ENCODE measurements at places on chromosomes 16 and 17.
A peak's percentile ranks its signal among the peaks of the same experiment; 100 is the strongest.

GRCh38 chr16:84478172-84478947 is 26.1 kb downstream of the MEAK7 start:
- DNase-seq = no peak

DNA sequence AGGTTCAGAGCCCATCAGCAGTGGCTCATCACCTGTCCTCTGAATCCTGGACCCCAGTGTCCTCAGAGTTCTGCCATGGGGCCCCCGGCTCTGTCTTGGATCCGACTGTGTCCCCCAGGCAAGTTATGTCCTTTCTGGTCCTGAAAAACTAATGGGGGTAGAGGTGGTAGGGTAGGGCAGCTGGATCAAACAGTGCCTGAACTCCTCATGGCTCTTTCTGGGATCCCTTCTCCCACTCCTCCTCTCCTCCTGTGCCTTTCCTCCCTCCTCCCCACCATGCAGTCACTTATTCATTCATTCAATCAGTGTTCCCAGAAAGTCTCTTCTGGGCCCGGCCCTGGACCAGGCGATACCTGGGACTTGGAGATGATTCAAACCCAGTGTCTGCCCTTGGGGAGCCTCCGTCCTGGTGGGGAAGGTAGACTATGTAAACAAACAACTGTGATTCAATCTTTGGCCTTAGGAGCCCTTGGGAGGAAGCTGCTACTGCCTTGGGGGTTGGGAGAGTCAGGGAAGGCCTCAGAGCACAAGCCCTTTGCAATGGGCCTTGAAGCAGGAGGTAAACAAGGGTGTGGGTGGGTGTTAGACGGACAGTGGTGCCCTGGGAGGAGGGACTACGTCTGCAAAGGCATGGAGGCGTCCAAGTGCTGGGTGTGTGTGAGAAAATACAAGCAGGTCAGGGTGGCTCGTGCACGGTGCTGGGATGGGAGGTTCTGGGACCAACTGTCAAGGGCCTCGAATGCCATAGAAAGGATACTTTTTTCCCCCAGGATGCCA is 6.4 kb upstream of the FAM83G start:
- no peak for DNase-seq

GRCh38 chr16:396605-397004 is 394 bp upstream of the NME4 start:
- DNase-seq = no peak

DNA sequence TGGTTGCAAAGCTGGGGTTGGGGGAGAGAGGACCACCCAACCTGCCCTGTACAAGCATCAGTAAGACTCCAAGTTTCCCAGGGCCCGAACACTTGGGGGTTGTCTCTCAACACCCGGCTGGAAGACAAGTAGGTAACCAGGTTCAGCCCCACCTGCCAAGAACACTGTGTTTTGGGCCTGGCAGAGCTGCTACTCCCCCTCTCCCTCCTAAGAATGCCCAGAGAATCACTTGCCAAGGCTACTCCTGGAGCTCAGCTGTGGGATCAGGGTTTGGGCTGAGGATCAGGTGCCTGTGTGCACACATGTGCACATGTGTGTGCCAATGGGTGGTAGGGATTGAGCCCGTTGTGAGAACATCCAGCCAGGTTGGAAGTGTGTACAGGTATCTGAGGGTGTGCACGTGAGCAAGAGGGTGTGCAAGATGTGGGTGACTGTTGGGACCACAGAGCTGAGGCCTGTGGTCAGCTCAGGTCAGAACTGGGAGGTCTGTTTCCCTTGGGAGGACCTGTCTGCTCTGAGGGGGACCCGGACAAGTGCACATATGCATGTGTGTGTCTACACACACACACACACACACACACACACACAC is 2.3 kb downstream of the HSD11B2 start:
- DNase-seq = no peak

GRCh38 chr16:30041841-30042240 is 10.8 kb upstream of the TLCD3B start:
- DNase-seq = peak; percentile 49

GRCh38 chr17:72171703-72172667 is 51.2 kb downstream of the SOX9 start:
- DNase-seq = no peak

DNA sequence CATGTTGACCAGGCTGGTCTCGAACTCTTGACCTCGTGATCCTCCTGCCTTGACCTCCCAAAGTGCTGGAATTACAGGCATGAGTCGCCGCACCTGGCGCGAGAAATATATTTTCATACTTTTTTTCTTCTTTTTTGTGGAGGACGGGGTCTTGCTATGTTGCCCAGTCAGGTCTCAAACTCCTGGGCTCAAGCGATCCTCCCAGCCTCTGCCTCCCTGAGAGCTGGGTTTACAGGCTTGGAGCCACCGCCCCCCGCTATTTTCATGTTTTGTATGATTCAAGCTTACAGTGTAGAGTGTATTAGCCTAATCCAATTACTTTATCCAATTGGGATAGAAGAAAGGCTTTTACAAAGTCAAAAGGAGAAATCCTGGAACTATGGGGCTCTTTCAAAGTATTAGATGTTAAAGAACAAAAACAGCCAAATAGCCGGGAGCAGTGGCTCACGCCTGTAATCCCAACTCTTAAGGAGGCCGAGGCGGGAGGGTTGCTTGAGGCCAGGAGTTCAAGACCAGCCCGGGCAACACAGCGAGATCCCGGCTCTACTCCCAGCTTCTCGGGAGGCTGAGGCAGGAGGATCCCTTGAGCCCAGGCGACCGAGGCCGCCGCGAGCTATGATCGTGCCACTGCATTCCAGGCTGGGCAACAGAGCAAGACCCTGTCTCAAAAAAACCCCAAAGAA is 1.4 kb upstream of the MAP1LC3B start:
- no peak for DNase-seq

GRCh38 chr16:3569851-3570250 is 7.4 kb downstream of the NLRC3 start:
- DNase-seq = no peak

DNA sequence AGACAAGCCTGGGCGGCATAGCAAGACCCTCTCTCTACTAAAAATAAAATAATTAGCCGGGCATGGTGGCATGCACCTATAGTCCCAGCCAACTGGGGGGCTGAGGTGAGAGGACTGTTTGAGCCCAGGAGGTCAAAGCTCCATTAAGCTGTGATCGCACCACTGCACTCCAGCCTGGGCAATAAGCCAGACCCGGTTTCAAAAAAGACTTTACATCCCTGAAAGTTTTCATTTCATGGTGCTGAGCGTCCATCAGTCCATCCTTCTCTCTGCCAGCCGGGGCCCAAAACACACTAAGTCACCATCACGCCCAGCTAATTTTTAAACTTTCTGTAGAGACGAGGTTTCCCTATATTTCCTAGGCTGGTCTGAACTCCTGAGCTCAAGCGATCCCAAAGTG is 10.6 kb downstream of the RAB40B start:
- no peak for DNase-seq

DNA sequence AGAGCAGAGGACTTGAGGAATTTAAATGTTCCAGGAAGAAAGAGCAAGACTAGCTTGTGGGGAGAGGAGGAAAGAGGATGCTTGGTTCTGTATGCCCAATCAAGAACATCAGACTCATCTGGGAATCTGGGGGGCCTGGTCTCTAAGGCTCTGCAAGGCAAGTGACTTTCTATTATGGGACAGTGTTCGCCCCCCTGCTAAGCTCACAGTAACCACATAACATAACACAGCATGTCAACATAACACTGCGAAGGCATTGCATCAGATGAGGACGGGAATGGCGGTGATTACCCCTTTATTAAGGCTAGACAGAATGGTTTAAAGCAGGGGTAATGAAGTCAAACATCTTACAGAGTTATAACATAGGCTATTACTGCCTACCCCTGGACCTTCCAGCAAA is 176.6 kb upstream of the IRX6 start:
- DNase-seq = no peak

DNA sequence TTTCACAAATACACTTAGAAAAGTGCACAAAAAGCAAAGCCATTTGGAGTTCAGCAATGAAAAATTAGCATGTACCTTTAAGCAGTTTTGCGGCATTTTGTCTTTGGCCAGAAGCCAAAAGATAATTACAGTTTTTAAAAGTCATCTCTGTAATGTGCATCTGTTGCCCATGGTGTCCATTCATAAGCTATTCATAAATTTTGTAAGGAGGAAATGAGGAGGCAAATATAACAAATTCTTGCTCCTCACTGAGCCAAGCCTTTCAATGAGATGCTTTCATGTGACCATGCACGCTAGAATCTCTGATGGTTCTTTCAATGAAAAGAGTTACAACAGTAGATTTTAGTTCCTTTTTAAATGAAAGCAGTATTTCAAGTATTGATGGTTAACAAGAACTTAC is 247.1 kb upstream of the MON1B start:
- no peak for DNase-seq

- no peak for DNase-seq
Measured at GRCh38 chr17:44213403-44214229, 5.9 kb downstream of the UBTF start.

- no peak for DNase-seq
Measured at GRCh38 chr16:88966986-88967829, 9.8 kb downstream of the CBFA2T3 start.

GRCh38 chr16:79062821-79063220 is 537.7 kb downstream of the MAF start:
- no peak for DNase-seq

DNA sequence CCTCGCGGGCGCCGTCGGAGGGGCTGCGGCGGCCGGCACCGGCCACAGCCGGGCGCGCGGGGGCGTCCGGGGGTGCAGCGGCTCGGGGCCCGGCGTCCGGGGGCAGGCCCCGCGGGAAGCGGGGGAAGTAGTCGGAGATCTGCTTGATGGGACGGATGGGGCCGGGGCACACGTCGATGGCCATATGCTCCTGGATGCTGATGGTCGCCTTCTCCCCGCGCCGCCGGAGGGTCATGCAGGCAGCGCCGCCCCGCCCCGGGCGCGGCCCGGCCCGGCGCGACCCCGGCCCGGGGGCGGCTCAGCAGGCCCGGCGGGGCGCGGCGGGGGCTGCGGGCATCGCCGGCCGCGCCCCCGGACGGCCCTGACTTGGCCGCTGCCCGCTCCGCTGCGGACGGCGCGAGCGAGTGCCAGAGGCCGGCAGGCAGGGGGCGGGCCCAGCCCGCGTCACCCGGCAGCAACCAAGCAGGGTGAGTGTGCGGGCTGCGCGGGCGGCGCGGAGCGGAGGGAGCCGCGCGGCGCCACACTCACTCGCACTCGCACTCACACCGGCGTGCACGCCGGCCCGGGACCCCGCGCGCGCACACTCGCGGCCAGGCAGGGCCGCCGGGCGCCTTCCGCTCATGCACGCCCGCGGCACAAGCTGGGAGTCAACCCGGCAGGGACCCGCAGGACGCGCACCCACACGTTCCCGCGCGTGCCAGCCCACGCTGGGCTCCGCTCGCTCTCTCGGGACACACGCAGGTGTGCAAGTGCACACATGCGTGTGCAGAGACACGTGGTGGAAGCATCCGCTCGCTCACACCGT is at the start of gene DOC2B:
Gene DOC2B (minus strand): TSS at position 406 of the 805 bp plus-strand sequence. CDS start 171 bp downstream, at position 235.
- DNase-seq = peak; percentile 6

DNA sequence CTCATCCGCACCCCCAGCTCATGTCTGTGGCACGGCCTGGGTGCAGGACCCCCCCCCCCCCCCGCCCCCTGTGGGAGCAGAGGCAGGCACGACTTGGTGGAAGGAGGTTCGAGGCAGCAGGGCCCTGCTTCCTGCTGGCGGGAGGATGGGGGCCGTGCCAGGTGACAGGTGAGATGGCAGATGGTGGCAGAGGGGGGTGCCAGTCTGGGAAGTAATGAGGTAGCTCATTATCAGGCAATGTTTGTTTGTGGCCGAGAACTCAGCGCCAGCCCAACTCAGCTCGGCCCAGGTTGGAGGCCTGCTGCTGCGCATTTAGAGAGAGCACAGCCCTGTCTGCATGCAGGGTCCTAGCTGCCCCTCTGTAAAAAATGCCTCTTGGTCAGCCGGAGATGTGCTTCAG is 40.1 kb upstream of the JPH3 start:
- DNase-seq = no peak

Measured in CD4-positive, alpha-beta T cell treated with Interleukin-12 subunit alpha and Interleukin-12 subunit beta, for 1 hour (primary cell).